ENCODE measurements at places on chromosomes 5 and 9.

DNA sequence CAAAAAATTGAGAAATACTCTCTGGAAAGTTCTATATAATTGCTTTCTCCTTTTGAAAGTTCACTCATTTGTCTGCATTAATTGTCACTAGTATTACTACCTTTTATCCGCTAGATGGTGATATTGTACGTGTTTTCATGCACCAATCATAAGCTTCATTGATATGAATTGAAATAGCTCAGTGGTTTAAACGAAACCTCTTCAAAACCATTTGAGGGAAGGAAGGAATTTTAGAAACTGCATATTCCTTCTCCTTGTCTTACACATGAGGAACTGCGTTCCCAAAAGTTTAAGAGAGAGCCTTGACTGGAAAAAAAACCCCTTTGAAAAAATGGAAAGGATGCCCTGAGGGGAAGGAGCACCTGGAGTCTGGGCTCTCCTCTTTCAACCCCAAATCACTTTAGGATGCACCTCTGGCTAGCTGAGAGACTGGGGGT, 98.6 kb downstream of the YTHDC2 start:
- peak; percentile 6 for DNase-seq

- no peak for DNase-seq
Observed at GRCh38 chr9:21558615-21559401, 76.7 kb upstream of the IFNE start.

GRCh38 chr5:73793911-73794310, 167.9 kb downstream of the ARHGEF28 start:
- no peak for DNase-seq

DNA sequence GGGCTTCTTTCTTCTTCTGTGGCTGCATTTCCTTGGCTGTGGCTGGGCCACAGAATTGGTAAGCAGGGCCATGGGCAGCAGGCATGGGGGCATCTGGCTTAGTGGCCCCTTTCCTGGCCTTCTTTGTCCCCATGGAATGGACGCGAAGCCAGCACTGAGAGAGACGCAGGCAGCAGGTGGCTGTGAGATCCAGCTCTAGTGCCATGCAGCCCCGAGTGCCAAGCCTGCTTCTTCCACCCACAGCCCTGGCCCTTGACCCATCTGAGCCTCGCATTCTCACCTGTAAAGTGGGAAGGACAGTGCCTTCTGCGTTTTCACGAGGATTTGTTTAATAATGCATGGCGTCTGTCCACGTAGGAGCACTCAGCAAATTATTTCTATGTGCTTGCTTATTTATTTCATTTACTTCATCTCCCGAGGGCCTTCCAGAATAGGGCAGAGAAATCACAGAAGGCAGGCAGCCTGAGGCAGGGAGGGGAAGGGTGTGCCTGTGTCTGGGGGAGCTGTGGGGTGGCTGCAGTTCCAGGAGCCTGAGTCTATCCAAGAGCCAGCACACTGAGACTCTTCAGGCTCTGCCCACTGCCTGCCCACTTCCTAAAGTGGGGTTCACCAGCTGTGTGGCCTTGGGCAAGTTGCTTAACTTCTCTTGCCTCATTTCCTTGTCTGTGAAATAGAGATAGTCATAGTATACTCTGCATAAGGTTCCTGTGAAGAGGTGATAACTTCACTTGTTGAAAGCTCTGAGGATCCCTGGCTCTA, 55.2 kb downstream of the NTNG2 start:
- no peak for DNase-seq

- DNase-seq, result no peak
Observed at GRCh38 chr9:121275781-121276658, 8.1 kb downstream of the GSN start.

Data from AG04450 (cell line).